Mesenchymal stem cell (in vitro differentiated cells and primary cell): ENCODE measurements at places on chromosomes 1 and 21.

DNA sequence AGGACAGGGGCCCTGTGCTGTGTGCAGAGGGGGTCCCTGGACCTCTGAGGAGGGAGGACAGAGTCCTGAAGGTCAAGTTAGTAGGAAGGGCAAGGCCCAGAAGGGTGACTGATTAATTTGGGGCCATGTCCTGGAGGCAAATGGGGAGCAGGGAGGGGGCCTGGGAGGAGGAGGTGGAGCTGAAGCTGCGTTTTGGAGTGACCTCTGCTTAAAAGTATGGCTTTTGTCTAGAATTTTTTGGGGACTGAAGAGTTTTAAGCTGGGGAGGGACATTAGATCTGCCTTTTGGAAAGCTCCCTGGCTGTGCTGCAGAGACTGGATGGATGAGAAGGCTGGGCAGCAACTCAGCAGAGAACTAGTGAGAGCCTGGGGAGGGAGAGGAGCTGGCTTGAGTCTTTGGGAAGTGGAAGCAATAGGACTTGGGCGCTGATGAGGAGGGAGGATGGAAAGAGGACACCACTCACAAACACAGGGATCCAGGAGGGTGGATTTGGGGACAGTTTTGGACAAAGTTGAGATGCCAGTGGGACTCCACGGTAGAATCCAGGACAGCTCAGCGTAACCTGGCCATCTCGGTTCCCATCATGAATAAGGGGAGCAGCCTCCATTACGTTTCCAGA, 52.9 kb downstream of the ACBD3 start:
- no peaks in the 10 kb centered on the region for H3K36me3 ChIP-seq
- H3K27ac ChIP-seq, result no peak overlapping the region
- peaks cover 36% of the 10 kb centered on the region for H3K4me1 ChIP-seq
- H3K4me3 ChIP-seq, result no peak overlapping the region
- peaks cover 27% of the 10 kb centered on the region for H3K27me3 ChIP-seq

DNA sequence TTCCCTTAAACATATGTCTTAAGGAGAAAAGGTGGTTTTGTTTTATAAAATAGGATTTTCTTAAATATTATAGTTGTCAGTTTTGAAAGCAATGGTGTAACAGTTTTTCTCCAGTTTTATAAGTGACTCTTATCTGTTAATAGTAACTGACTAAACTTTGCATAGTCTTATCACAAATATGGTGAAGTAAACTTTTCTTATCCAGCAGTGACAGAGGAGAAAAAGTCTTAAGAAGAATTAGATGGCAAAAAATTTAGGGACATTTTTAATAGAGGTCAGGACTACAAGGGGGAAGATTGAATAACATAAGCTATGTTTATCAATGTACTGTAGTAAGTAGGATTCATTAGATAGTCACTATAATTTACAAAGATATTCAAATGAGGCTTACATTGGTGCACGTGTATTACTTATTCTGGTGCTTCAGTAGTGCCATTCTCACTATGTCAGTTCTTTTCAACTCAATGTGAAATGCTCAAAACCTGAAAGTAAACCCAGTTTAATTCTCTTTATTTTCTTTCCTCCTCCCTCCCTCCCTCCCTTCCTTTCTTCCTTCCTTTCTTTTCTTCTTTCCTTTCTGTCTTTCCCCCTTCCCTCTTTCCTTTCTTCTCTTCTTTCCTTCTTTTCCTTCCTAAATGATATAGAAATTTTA, 26.1 kb downstream of the F3 start:
- no peak overlapping the region for H3K4me3 ChIP-seq
- no peak for DNase-seq
- H3K27me3 ChIP-seq, result no peaks in the 10 kb centered on the region
- H3K27ac ChIP-seq, result no peak overlapping the region
- H3K4me1 ChIP-seq, result no peaks in the 10 kb centered on the region
- H3K36me3 ChIP-seq, result peaks cover 13% of the 10 kb centered on the region

DNA sequence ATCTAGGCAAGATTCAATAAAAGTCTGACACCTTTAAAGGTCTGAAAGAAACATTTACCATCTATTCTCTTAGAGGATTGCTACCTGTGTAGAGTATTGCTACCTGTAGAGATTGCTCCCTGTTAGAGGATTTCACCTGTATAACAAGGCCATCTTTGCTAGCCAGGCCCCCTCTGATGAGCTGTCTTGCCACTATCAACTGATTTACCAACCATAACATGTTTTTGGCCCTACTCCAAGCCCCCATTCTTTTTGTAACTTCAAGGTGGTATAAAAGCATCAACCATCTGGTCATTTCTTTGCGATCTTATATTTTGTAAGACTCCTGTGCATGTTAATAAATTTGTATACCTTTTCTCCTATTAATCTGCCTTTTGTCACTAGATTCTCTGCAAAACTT, 424.7 kb upstream of the CAMK1G start:
- H3K27me3 ChIP-seq, result no peaks in the 10 kb centered on the region
- no peak overlapping the region for H3K27ac ChIP-seq
- H3K36me3 ChIP-seq, result no peaks in the 10 kb centered on the region
- no peak overlapping the region for H3K4me3 ChIP-seq
- peaks cover 4% of the 10 kb centered on the region for H3K4me1 ChIP-seq

DNA sequence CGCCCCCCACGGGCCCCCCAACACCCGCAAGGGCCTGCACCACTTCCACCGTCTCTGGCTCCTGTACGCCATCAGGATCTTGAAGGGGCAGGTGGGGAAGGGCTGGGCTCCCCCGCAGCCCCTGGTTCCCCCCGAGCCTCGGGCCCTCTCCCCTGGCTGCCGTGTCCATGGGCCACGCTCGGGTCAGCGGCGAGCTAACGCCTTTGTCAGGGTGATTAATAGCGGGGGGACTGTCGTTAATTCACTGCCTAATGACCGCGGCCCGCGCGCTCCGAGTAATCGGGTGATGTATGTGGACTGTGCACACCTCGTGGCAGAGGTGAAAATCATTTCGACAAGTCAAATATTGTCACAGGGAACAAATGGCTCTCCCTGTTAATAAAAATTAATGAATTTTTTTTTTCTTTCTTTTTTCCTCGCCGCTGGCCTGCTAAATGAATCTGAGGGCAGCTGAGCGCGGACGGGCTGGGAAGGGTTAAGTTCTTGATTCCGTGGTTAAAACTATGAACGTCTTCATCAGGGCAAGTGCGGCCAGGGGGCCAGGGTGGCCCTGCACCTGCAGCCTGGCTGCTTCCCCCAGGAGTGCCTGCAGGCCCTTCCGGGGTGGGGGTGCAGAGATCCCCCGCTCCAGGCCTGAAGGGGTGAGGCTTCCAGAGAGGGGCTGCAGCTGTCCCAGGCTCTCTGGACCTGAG, 100.8 kb downstream of the PRDM16 start:
- H3K36me3 ChIP-seq, result no peaks in the 10 kb centered on the region
- H3K27ac ChIP-seq, result no peak overlapping the region
- H3K27me3 ChIP-seq, result peaks cover 51% of the 10 kb centered on the region

DNA sequence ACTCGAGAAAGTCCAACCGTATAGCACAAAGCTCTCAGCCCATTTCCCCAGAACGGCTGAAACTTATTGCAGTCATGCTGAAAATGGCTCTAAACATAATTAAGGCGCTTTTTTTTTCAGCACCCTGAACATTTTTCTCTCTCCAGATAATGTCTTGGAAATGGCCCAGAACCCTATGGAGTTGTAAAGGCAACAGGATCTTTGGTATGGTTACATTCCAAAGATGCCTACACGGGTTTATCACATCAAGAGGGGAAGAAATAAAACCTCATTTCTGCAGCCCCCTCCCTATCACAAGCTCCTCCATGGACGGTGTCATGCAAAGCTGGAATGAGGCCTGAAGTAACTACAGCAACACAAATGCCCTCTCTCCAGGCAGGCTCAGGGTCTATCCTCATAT, 126.4 kb upstream of the GALNT2 start:
- peaks cover 21% of the 10 kb centered on the region for H3K4me1 ChIP-seq
- peak overlapping the region; percentile 14 for H3K27ac ChIP-seq
- H3K27me3 ChIP-seq, result no peaks in the 10 kb centered on the region
- no peaks in the 10 kb centered on the region for H3K36me3 ChIP-seq
- DNase-seq, result no peak
- no peak overlapping the region for H3K4me3 ChIP-seq

- peaks cover 4% of the 10 kb centered on the region for H3K4me1 ChIP-seq
- no peak overlapping the region for H3K4me3 ChIP-seq
Measured at GRCh38 chr1:147591261-147591891, 50.1 kb downstream of the BCL9 start.

DNA sequence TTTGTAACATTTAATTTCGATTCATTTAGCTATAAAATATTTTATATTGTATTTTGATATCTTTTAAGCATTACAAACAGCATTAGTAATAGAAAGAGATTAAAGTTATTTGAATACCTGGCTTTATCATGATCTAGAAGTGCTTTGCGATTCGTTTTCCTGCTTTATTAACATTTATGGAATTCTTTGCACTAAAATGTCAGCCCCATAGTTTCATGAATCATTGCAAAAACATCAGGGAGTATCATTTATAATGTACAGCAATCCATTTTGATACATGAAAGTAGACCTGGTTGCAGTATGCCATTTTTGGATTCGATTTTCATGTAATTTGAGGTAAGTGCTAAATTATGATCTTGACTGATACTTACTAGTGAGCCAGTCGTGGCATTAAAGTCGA, 108.0 kb upstream of the DPYD start:
- H3K27ac ChIP-seq, result no peak overlapping the region
- no peaks in the 10 kb centered on the region for H3K4me1 ChIP-seq
- H3K27me3 ChIP-seq, result no peaks in the 10 kb centered on the region
- H3K36me3 ChIP-seq, result no peaks in the 10 kb centered on the region
- no peak for DNase-seq

DNA sequence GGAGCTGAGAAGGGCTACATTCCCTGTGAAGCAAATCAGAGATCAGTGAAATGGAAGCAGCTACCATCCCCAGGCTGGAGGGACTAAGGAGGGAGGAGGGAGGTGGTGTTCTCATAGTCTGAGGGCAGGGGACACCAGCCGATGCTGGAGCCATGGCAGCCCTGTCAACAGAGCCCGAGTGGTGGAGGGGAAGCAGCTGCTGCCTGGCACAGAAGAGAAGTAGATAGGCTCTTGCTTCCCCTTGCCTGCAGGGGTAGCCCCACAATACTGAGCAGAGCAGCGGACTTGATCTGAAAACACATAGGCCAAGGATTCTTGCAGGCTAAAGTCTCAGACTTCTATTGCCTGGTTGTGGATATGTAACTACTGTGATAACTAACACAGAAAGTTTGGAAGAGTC, 255.1 kb downstream of the FGGY start:
- H3K27me3 ChIP-seq, result no peaks in the 10 kb centered on the region
- no peak overlapping the region for H3K27ac ChIP-seq
- DNase-seq, result no peak
- H3K4me3 ChIP-seq, result no peak overlapping the region
- no peaks in the 10 kb centered on the region for H3K4me1 ChIP-seq

- no peak for DNase-seq
- H3K4me1 ChIP-seq, result peaks cover 11% of the 10 kb centered on the region
- H3K27ac ChIP-seq, result no peak overlapping the region
- peaks cover 26% of the 10 kb centered on the region for H3K27me3 ChIP-seq
Measured at GRCh38 chr1:30377230-30378002, 346.0 kb downstream of the MATN1 start.

DNA sequence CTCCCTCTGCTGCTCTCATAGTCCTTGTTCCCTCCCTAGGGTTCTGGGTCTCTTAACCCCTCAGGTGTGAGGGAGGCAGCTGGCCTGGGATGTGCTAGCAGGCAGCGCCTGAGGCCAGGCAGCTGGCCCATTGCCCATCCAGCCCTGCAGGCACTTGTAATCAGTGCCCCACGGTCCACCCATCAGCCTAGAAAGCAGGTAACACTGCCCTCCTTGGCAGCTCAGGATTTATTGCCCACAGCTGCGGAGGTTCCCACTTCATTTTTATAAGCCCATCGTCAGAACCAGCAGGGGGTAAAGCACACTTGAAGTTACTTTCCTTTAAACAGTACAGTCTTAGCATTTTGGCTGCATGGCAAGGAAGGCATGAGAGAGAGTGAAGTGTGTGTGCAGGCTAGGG, 70.6 kb downstream of the TMEM53 start:
- no peak overlapping the region for H3K4me3 ChIP-seq
- no peaks in the 10 kb centered on the region for H3K36me3 ChIP-seq
- no peak overlapping the region for H3K27ac ChIP-seq
- peaks cover 66% of the 10 kb centered on the region for H3K27me3 ChIP-seq
- DNase-seq, result no peak

DNA sequence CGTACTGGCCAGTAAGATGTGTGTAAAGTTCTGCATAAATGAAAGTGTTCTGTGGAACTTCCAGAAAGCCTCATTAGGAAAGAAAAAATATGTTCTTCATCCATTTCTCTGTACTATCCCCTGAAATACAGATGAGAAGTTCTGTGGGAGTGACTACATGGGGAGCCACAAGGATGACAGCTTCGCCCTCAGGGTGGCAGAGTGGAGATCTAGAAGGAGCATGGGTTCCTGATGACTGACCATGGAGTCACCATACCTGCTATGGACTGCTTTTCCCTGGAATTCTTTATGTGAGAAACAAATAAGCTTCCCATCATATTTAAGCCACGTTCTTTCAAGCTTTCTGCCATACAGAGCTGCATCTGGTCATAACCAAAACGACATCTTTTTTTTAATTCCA, 113.9 kb upstream of the RGS1 start:
- H3K4me1 ChIP-seq, result no peaks in the 10 kb centered on the region
- H3K4me3 ChIP-seq, result no peak overlapping the region

GRCh38 chr1:98817821-98818220, 156.3 kb downstream of the SNX7 start:
- H3K27me3 ChIP-seq, result no peaks in the 10 kb centered on the region
- DNase-seq, result no peak
- no peak overlapping the region for H3K27ac ChIP-seq
- no peak overlapping the region for H3K4me3 ChIP-seq

DNA sequence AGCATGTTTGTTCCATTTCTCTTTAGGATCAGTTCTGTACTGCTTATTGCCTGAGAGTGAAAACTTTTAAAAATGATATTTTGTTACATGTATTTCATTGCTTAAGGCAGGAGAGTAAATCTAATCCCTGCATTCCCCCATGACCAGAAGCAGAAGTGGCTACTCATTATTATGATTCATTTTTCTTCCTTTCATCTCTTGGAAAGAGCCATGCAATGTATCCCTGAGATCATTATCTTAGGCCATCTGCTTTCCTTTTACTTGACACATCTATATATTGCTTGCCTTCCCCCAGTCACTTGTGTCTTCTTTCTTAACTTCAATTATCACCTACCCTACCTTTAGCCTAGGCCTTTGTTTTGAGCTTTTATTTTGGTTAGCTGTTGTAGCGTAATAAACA, 430.4 kb upstream of the CHRM3 start:
- DNase-seq, result peak; percentile 6
- H3K27ac ChIP-seq, result no peak overlapping the region
- no peak overlapping the region for H3K4me3 ChIP-seq
- no peaks in the 10 kb centered on the region for H3K27me3 ChIP-seq
- H3K36me3 ChIP-seq, result no peaks in the 10 kb centered on the region
- no peaks in the 10 kb centered on the region for H3K4me1 ChIP-seq
